Sciatic nerve (tissue), 2 donors: ENCODE measurements at places on chromosomes 2 and 18. TPM values are rescaled to one million over a fixed set of nuclear protein-coding genes. Genes with fewer than 3 reads are reported as not detected.

DNA sequence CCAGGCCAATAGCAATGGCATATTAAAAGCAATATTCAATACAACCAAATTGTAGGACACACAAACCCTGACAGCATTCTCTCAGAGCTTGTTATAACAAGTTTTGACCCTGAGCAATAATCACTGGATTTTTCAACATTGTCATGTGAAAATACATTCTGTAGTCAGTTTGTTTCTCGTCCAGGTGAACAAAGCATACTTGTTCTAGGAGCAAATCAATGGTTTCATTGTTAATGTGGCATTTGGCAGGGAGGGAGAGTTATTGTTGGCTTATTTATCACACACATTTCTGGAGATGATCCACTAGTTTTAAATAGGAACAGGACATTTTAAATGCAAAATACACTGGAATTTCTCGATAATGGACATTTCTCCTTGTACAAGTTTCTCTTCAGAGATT lies 69.9 kb upstream of the L3MBTL4 start:
- no peak for DNase-seq

DNA sequence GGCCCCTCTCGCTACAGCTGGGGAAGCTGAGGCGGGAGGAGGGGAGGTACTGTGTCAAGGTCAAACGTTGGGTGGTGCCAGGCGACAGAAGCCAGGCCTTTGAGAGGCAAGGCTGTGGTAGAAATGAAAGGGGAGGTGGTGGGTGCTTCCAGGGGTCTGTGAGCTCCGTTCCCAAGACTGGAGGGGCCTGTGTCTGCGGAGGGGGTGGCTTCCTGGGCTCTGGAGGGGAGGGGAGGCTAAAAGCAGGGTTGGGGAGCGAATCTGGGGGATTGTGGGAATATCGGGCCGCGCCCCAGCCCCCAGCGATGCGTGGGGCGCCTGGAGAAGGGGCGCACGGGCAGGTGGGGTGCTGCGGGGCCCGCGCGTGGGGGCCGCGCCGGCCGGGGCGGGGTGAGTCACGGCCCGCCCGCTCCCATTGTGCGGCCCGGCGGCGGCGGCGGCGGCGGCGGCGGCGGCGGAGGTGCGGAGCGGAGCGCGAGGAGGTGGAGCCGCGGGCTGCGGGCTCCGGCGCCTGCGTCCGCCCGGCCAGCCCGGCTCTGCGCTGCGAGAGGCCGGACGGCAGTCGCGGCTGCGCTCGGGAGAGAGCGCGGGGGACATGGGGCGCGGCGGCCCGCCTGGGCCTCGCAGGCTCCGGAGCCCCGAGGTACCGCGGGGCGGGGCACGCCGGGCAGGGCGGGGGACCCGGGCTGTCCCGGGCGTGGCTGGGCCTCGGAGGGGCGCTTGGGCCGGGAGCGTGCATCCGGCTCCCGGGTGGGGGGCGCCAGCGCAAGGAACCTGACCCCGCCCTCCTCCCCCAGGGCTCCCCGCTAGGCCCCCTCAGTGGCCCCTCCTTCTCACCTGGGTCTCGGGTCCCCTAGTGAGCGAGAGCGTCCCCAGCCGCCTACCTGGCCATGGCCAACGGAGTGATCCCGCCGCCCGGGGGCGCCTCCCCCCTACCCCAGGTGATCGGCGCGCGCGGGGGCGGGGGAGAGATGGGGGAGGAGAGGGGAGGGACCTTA lies at the start of gene SLC4A3:
SLC4A3 (plus strand) TSS at position 528 of the 998 bp plus-strand sequence; CDS start at position 891, 363 bp downstream.
- no peak for DNase-seq

- DNase-seq = no peak
These were observed 88.1 kb downstream of the TTC27 start for GRCh38 chr2:32715981-32716380.

- DNase-seq = no peak
These were observed 155.0 kb upstream of the REG3G start for GRCh38 chr2:78870343-78870967.

DNA sequence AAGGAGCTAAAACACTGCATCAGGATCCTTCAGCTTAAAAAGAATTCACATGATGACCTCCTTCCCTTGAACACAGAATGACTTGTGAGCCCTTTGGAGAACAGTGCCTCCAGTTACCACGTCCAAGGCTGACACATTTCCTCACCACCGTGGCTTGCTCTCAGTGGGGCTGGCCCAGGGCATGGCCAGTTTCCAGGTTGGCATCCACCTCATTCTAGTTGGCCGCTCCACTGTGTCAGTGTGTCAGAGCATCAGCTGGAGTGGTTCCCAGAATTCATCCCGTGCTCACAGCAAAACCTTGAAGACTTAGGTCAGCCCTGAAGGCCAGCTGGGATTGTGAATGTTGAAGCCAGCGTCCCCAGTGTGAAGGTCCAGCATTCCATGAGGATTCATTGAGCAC lies 158.5 kb downstream of the INSIG2 start:
- no peak for DNase-seq

DNA sequence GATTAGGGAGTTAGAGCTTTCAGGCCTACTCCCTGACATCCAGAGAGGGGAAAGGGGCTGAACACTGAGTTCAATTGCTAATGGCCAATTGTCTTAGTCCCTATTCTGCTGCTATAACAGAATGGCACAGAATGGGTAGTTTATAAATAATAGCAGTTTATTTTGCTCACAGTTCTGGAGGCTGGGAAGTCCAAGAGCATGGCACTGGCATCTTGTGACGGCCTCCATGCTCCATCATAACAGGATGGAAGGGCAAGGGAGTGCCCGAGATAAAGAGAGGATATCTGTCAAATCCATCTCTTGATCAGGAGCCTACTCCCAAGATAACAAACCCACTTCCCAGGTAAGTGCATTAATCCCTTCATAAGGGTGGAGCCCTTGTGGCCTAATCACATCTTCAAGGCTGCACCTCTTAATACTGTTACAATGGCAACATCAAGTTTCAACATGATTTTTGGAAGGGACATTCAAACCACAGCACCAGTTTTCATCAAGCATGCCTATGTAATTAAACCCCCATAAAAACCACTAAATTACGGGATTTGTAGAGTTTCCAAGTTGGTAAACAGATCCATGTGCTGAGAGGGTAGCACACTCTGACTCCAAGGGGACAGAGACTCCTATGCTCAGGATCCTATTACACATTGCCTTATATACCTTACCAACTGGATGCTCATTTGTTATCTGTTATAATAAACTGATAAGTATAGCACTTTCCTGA lies 44.6 kb downstream of the BAZ2B start:
- DNase-seq = no peak

DNA sequence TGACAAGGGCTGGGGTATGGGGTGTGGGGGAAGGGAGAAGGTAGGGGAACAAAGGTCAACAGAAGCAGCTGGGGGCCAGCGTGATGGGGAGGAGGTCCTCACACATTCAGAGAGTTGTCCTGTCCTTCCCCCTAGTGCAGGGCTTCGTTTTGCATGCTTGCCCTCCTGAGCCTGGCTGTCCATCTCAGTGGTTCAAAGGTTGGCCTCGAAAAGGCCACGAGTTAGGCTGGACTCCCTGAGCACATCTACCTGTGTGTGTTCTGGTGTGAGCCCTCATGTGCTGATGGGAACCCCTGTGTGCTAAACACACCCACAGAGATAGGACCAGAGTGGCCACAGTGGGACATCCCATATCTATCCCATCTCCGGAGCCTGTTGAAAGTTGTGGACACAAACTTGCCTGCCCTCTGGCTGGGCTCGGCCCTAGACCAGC lies 51.9 kb downstream of the EPAS1 start:
- DNase-seq = no peak

DNA sequence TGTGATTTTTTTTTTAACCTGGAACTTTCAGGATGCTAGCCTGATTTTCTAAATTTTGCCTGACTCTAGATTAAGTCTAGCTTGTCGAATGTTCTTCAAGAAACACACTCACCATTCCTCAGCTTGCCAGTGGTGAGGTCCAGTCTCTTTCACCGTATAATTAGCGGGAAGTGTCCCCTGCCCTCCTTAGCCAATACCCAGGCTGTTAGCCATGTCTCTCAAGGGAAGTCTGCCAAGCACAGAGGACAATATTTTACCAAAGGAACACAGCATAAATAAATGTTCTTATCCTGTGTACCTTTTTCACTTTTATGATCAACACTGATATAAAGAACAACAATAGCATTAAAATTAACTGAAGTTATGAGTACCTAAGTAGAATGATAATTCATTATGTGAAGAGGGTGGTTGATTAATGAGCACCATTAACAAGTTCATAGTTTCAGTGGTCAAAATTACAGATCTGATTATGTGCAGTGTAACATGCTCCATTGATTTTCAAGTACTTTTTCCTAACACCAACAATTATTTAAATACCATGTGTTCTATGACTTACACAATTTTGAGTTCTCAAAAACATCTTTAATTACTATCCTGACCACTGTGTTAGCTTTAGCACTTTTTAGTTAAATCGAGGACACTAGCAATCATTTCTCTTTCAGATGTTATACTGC lies 445.8 kb upstream of the RAB12 start:
- no peak for DNase-seq

DNA sequence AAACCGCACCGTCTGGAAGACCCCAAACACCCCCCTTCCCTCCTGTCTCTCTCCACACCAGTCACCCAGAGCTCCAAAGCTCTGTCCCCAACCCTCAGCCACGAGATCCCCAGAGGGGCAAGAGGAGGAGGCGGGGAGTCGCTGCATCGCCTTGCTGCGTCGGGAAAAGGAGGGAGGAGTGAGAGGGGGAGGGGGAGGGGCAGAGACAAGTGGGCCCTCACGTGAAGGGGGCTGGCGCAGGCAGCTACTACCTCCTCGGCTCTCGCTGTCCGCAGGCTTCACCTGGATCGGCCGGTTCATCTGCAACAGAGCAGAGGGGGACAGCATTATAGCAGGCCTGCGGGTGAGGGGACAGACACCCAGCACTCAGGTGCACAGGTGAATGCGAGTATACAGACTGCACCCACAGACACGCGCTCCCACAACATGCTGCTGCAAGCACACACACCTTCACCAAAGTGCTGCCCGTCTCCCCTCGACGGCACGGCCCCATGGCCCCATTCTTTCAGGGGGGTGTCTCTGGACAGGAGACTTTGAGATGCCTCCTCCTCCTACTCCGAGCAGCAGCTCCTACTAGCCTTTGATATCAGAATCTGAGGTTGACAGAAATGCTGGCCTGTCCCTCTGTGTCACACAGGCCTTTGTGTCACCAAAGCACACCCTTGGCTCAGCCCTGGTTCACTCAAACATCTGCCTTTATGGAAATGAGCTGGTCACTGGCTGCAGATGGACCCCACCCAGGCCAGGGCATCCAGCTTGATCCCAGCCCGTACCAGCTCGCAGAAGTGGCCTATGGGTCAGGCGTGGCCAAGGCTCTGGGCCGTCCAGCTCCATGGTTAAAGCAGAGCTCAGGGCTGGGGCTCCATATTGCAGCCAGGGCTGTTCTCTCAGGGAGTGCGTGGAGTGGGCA lies 243.8 kb downstream of the CELF4 start:
- DNase-seq = no peak

DNA sequence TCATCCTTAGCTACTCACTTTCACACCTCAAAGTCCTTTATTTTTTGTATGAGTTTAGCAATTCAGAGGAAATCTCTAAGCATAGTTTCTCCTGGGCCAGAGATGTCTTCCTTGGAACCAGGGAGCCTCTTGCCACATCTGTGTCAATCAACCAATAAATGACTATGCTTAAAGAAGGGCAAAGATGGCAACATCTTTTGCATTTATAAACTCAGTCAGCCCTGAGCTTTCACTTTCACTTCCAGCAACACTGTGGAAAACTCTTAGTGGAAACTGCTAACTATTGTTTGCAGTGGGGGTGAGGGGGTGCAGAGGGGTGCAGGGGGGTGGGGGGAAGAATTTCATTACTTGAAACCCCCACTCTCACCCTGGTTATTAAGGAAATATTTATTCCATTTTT lies 3.4 kb downstream of the ACVR1C start:
- DNase-seq = no peak

- DNase-seq = no peak
These were observed 26.6 kb upstream of the PLB1 start for GRCh38 chr2:28469304-28469703.

- DNase-seq = no peak
These were observed 48.3 kb upstream of the BZW1 start for GRCh38 chr2:200763422-200763821.

GRCh38 chr2:69693059-69693774 lies 48.7 kb upstream of the ANXA4 start:
- no peak for DNase-seq

GRCh38 chr2:235384624-235385023 lies 109.2 kb upstream of the AGAP1 start:
- DNase-seq = no peak

GRCh38 chr18:22601481-22601880 lies 183.8 kb upstream of the CTAGE1 start:
- no peak for DNase-seq

DNA sequence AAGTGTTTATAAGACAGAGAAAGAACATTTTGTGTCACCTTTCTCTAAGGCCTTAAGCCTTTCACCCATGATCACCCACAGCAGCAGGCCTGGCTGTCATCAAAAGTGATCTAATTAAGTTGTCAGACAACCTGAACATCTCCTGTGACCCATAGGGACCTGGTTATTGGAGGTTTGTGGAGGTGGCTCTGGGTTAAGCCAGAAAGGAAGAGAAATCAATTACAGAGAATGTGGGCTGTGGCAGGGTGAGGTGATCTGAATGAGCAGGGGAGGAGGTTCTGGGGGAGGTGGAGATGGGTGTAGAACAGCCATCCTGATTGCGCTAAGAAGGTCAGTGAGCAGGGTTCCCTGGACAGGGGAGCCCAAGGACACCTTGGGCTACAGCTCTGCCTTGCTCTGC lies 170.8 kb downstream of the FSHR start:
- no peak for DNase-seq

- no peak for DNase-seq
These were observed 122.1 kb upstream of the RMDN2 start for GRCh38 chr2:37802899-37803379.

DNA sequence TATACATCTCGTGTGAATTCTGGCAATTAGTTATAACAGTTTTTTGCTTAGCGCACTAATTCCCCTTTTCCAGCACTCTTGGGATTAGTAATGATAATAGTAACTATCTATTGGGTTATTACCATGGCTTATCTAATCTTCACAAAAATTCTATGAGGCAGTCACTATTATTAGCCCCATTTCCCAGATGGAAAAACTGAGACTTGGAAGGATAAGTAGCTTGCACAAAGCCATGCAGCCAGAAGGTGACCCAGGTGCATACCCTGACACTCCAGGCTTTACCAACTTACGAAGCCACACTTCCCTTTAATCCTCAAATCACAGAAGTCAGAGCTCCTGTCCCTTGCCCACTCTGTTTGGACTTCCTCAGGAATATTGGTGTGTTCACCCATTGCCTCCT lies 156.8 kb downstream of the CYP26B1 start:
- DNase-seq = no peak

GRCh38 chr2:207480521-207481040 lies 49.2 kb upstream of the CREB1 start:
- DNase-seq = no peak

GRCh38 chr18:2874765-2875164 lies 28.0 kb downstream of the EMILIN2 start:
- no peak for DNase-seq

The SKOR2 gene
- total RNA-seq = not detected

The LYG2 gene
- total RNA-seq = not detected

The RUFY4 gene
- total RNA-seq = 0.36 TPM

The EML6 gene
- 0.89 TPM for total RNA-seq

The RAD51AP2 gene
- total RNA-seq = not detected

The KCNIP3 gene
- 13.9 TPM for total RNA-seq

The REG3A gene
- 2.3 TPM for total RNA-seq

The CSRNP3 gene
- total RNA-seq = 8.3 TPM

The ADRA2B gene
- 3.2 TPM for total RNA-seq

The LRP1B gene
- 0.62 TPM for total RNA-seq
